ENCODE measurements at places on chromosomes 7 and 10.

GRCh38 chr7:81704595-81704994, 65.3 kb downstream of the HGF start:
- no peak for DNase-seq

DNA sequence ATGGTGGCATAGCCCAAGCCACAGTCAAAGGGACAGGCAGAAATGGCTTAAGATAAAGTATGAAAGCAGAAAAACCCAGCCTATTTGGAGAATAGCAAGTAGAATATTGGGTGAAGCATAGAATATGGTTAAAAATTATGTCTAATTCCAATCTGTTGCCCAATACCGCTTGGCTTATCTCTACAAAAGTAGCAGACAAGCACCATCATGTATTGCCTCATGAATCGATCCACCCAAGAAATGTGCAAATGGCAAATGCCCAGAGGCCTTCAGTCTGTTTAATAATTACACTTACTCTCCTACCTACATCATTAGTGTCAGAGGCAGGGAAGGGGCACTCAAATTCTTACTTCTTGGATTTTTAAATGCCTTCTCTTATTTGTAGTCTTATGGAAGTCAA, 130.9 kb upstream of the ADAM12 start:
- DNase-seq: no peak

DNA sequence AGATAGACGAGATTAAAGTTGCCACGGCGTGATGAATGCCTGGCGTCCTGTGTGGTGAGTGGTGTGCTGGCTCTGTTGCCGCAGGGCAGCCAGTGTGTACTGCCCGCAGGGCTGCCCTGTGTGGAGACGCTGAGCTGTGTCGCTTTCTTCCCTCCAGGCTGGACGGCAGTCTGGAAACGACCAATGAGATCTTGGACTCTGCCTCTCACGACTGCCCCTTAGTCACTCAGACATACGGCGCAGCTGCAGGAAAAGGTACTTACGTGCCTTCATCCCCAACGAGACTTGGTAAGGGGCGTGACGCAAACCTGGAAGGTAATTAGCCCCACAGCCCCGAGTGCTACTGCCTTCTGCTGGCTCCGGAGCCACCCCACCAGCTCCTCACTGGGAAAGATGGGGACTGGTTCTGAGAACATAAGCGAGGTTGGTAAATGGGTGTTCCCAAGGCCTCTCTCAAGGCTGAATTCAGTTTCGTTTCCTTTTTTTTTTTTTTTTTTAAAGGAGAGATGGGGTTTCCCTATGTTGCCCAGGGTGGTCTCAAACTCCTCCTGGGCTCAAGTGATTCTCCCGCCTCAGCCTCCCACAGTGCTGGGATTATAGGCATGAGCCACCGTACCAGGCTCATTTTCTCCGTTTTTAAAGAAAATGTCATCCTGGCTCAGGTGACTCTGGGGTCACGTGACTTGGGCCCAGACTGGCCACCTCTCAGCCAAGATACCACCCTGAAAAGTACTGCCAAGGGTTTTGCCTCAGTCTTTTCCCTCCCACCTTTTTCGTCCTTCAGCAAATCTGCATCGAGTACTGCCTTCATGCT, 39.6 kb downstream of the WIPI2 start:
- no peak for DNase-seq

DNA sequence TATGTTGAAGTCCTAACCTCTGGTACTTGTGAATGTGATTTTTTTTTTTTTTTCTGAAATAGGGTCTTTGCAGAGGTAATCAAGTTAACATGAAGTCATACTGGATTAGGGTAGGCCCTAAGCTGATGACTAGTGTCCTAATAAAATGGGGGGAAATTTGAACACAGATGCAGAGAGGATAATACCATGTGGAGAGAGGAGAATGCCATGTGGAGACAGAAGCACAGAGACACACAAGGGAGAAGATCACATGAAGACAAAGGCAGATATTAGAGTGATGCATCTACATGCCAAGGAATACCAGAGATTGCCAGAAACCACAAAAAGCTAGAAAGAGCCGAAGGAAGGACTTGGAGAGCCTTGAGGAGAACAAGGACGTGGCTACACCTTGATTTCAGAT, 28.5 kb upstream of the ARMC3 start:
- DNase-seq: no peak

GRCh38 chr10:100333661-100334440, 3.8 kb upstream of the PKD2L1 start:
- DNase-seq: no peak

- DNase-seq: no peak
Measured at GRCh38 chr7:148772297-148773089, 73.8 kb downstream of the CUL1 start.

DNA sequence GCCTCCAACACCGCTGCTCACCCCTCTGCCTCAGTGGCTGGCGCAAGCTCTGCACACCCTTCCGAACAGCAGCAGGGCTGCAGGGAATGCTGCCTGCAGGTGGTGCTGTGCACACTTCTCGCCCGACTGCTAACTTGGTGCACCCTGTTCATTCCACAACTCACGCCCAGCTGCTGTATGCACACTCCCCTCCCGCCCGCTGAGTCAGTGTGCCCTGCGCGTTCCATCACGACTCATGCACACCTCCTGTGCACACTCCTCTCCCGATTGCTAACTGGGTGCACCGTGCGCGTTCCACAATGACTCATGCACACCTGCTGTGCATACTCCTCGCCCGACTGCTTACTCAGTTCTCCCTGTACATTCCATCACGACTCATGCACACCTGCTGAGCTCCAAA, 21.5 kb downstream of the ADARB2 start:
- DNase-seq: no peak

Data from activated gamma-delta T cell treated with anti-CD3 and anti-CD28 coated beads, Interleukin-2, amount 50 U/mL, for 16 hours (primary cell).